Stimulated activated CD4-positive, alpha-beta T cell treated with anti-CD3 and anti-CD28 coated beads, Interleukin-4, amount 100 ng/mL, for 1 hour (primary cell): ENCODE measurements at places on chromosomes 4 and X.

DNA sequence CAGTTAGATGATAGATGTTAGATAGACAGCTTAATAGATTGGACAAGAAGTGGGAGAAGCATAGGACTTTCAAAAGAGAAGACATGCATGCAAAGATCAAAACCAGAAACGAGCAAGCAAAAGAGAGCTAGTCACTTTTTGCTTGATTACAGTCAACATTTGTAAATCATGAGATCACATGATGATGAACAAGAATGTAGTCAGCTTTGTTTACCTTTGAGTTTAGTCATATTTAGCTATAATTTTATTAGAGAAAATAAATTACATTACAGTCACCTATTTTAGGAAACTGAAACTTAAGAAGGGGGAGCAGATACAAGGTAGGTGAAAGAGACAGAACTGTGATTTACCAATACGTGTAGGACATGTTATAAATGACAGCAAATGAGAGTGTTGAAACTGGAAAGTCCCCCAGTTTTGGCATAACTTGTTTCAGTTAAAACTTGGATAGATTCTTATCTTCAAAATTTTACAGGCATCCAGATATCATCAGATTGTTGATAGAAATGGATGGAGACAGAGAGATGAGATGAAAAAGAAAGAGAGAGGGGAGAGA lies 1083.1 kb upstream of the PCDH10 start:
- no peak for DNase-seq

GRCh38 chr4:43757147-43757546 lies 691.5 kb downstream of the KCTD8 start:
- no peak for DNase-seq

DNA sequence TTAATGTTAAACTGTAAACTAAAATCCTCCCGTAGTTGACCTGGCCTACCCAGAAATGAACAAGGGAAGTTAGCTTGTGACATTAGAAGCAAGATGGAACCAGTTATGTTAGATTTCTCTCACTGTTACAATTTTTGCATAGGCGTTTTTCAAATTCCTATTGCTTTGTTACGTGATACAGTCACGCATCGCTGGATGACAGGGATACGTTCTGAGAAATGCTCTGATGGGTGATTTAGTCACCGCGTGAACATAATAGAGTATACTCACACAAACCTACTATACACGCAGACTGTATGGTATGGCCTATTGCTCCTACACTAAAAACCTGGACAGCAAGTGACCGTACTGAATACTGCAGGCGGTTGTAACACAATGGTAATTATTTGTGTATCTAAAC lies 46.7 kb upstream of the PUDP start:
- no peak for DNase-seq

- DNase-seq = no peak
Observed at GRCh38 chr4:185576962-185577950, 41.9 kb upstream of the PDLIM3 start.

DNA sequence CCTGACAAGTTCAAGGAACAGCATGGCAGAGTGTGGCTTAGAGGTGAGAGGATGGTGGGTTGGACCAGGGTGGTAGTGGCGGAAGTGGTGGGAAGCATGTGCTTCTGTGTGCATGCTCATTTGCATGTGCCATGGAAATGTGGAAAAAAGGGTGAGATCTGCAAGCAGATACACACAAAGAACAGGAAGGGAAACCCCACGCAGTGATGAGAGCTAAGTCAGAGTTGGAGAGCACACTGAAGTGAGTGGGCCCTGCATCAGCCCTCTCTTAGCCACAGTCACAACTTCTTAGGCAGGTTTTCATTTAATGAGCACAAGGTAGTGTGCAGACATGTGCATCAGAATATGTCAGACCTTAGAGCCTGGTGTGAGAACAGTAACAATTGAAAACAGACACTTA lies 483.8 kb downstream of the AFF2 start:
- DNase-seq = no peak

GRCh38 chr4:163550869-163551267 lies 56.4 kb downstream of the TMA16 start:
- DNase-seq = no peak

DNA sequence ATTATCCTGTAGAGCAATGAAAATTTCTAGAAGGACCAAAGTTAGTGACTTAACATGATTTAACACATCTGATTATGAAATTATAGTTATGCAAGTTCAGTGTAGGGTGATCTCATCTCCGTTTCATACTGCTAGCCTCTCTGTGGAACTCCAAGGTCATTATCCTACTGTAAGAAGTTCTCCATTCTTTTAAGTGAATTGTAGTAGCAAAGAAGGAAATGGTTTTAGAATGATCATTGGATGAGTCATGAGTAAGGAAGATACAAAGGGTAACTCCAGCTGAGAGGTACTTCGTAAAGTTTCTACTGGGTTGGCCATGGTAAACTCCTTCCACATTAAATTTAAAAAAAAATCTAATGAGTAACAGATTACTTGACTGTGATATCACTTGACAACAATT lies 215.0 kb upstream of the GIMD1 start:
- no peak for DNase-seq

GRCh38 chr4:40990236-40990898 lies 224.0 kb downstream of the APBB2 start:
- no peak for DNase-seq

- no peak for DNase-seq
Observed at GRCh38 chr4:42150653-42151567, 1.5 kb downstream of the BEND4 start.

DNA sequence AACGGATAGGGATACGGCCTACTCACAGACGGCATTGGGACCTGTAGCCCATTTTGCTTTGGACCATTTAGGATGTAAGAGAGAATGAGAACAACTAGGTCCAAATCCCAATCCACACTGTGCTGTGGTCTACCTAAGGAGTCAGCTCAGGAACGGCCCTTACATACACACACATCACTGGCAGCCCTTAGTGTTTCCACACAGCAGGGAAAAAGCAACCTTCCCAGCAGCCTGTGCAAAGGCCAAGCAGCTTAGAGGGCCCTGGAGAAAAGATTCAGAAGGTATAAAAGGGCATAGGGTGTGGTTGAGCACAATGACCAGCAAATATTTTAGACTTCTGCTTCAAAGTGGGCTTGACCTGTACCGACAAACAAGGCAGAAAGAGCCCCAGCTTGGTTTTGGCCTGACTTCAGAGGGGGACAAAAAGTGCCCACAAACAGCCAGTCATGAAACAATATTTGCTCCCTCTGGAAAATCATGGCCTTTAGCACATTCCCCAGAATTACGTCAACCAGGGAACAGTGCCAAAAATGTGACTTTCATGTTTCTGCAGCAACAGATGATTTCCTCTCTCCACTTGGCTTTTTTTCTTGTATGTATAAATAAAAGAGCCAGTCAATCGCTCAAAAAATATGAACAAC lies 359.5 kb upstream of the FGF16 start:
- DNase-seq = no peak

GRCh38 chrX:106710771-106711170 lies 15.7 kb upstream of the RNF128 start:
- DNase-seq = no peak

- DNase-seq = no peak
Observed at GRCh38 chr4:40628888-40629287, 776 bp downstream of the RBM47 start.

DNA sequence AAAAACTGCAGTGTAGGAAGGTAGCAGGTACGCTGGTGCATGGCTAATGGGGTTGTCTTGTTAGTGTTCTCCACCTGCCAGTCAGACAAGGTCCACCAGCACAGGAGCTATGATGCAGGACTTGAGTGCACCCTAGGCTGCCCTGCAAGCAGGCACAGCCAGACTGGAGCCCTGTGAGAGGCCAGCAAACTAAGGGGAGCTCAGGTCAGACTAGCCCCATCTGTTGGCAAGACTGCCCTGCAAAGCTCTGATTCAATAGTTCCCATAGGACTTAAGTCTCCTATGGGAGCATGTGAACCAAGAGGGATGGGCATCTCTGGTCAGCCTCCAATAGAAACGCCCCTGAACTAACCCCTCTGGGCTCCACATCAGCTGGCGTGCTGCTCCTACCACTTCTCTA lies 1307.3 kb downstream of the C4orf33 start:
- no peak for DNase-seq

DNA sequence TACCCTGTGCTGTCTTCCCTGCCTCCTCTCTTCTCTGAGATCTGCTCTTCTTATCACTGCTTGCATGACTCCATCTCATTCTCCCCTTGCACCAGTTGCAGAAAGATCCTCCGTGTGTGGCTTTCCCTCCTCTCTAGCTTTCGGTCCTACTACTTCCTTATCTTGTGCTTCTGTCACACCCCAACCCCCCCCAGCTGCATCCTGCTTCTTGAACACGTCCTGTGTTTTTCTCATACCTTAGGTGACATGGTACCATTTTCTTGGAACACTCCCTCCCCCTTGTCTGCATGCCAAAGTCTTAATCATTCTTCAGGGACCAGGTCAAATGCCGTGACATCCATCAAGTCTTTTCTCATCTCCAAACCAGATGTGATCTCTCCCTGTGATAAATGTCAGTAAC lies 46.4 kb downstream of the FHL1 start:
- DNase-seq = no peak

DNA sequence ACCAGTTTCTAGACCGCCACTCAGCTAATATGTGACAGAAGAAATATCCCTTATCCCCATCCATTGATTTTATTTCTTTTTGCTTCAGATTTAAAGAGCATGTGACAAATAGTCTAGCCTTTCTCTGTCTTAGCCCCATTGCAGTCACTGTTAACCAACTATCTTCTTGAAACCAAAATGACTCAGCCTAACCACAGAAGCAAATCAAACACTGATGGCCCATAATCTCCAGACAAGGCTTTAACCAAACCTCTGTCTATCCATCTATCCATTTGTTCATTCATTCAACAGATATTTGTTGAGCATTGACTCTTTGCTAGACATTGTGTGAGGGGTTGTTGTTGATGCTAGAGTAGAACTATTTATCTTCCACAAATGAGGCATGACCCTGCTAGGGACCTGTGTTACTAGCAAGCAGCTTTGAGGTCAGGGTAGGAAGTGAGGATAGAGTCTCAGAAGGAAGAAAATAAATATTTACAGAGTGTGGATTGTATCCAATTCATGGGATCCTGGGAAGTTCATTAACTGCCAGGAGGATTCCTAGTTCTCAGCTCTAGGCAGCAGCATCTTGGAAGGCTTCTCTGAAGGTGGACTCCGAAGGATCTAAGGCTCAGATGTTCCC lies 22.5 kb downstream of the HNRNPH2 start:
- DNase-seq = no peak

- DNase-seq = no peak
Observed at GRCh38 chrX:43741843-43742573, 85.9 kb downstream of the MAOA start.

GRCh38 chr4:212438-213188 lies 88.3 kb downstream of the ZNF718 start:
- DNase-seq = no peak

GRCh38 chrX:67721321-67721720 lies 177.5 kb downstream of the AR start:
- DNase-seq = no peak

DNA sequence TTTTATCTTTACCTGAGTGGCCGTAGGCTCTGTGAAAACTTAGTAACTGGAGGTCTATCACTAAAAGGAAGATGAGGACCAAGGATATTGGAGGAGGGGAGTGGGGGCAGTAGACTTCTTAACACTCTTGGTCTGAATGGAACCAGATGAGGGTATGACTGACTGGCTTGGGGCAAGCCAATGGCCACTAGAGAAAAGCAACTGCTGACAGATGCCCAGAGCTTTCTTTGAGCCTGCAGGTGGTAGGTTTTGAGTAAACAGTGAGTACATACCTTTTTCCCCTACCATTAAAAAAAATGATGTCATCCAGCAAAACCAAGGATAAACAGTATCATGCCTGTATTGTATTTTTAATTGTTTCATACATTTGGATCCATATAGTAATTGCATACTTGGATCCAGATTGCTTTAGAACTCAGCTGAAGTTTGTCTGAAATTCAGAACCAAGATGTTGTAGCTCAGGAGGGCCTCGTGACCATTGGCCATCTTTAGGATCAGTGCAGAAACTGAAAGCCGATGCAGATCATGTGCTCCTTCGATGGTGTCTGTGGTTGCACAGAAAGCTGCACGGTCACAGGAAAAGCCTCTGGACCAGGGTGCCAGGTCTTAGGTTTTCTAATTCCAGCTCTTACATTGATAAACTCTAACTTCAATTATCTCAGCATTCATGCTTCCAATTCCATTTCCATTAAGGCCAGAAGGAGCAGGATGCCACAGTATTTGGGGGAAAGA lies 131.0 kb downstream of the PDGFRA start:
- DNase-seq = no peak

- DNase-seq = no peak
Observed at GRCh38 chr4:107999932-108000539, 10.3 kb downstream of the HADH start.

DNA sequence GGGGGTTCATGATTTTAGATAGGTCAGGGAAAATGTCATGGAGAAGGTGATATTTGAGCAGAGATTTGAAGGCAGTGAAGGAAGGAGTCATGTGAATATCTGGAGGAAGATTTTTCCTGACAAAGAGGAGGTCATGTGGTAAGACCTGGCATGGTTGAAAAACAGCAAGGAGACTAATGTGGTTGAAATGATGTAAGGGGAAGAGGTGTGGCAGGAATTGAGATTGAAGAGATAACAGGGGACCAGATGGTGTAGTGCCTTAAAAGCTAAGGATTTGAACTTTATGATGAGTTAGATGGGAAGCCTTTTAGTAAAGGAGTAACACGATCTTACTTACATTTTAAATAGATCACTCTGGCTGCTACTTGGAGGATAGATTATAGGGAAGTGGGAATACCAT lies 210.9 kb downstream of the RTL9 start:
- no peak for DNase-seq

GRCh38 chr4:118883861-118884260 lies 4.8 kb upstream of the SYNPO2 start:
- DNase-seq = no peak

GRCh38 chr4:140331245-140331644 lies 42.2 kb upstream of the SCOC start:
- DNase-seq = no peak

GRCh38 chr4:148704291-148704690 lies 262.1 kb upstream of the NR3C2 start:
- DNase-seq = no peak
